ENCODE measurements at places on chromosomes 1 and 21.

DNA sequence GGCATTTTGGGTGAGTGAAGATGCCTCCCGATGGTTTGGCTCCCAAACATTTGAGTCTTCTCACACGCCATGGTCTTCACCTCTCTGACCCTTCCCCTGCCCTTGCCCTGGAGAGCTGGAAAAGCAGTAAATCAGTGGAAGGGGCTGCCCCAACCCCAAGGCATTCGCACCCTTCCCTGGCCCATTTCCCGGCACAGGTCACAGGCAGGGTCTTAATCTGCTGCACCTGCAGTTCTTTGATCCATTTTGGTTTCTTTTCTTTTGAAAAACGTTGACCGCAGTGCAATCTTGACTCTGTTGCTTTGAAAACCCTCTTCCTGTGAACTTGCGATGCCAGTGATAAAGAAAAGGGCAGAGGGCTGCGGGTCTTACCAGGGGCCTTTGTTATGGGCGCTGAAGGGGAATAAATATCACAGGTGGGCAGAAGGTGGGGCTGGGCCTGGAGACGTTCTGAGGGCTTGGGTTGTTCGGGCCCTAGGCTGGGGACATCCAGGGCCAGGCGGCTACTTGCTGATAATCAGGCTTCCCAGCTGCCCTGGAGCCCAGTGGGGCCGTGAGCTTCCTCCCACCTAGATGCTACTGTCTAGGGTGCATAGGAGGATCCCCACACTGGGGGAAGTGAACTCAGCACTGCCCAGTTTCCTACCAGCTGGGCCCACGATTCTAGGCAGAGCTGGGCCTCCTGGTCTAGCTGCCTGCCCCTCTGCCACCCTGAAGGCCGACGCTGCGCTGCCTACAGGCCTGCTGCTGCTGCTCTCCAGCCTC lies 38.6 kb upstream of the EPS8L3 start:
- no peak for DNase-seq

- DNase-seq: no peak
These were observed 81.8 kb upstream of the CD34 start for GRCh38 chr1:207992677-207993236.

DNA sequence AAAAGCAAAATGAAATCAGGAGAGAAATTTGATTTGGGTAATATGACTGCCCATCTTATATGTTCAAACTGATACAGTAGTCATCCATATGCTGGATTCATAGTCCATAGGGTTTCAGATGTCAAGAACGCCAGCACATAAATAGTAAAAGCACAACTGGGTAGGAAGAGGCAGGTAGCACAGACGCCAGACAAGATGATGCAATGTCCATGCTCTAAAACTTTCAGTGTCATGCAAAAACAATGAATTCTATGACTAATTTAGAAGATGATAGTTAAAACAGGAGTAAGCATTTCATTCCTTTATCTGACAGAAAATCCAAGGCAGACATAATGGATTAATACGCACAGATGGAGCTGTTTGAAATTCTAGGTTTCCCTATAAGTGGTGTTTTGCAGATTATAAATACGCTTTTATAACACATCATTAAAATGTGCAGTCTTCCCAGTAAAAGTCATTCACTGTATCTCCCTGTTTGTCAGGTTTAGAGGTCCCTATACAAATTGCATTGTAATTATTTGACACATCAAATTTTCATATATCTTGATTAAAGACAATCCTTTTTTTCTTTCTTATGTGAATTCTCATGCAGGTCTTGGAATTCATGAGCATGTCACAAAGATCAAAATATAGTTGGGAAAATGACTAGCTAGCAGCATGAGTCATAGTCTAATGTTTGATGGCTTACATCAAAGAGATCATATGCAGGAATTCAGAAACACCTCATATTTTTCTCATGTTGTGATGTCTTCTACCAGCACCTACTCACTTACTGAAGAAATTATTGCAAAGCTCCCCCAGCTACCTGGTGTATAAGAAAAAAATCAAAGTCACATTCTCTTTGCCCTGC lies 139.9 kb downstream of the DSCAM start:
- DNase-seq: peak; percentile 61

- DNase-seq: no peak
These were observed 92.2 kb upstream of the KCTD3 start for GRCh38 chr1:215474940-215475339.

Data from trophoblast cell (in vitro differentiated cells and primary cell).